Sigmoid colon (tissue), 7 donors: ENCODE measurements at places on chromosomes 2 and 18. TPM values are rescaled to one million over a fixed set of nuclear protein-coding genes. Genes with fewer than 3 reads are reported as not detected.
A peak's percentile ranks its signal among the peaks of the same experiment; 100 is the strongest.

GCG gene
- 9.0 TPM for polyA plus RNA-seq

GAREM2 gene
- polyA plus RNA-seq = 2.1 TPM

- H3K27me3 ChIP-seq = no peaks in the 10 kb centered on the region
- H3K4me3 ChIP-seq = no peak overlapping the region
- no peaks in the 10 kb centered on the region for H3K36me3 ChIP-seq
- no peak for DNase-seq
- no peak overlapping the region for H3K27ac ChIP-seq
Observed at GRCh38 chr2:200408428-200409316, 101.2 kb downstream of the KCTD18 start.

- H3K27ac ChIP-seq = no peak overlapping the region
- H3K27me3 ChIP-seq = peaks cover 33% of the 10 kb centered on the region
- H3K4me1 ChIP-seq = peaks cover 14% of the 10 kb centered on the region
- H3K36me3 ChIP-seq = peaks cover 10% of the 10 kb centered on the region
- H3K4me3 ChIP-seq = peak overlapping the region; percentile 10
Observed at GRCh38 chr2:72895759-72896281, 8.6 kb downstream of the SPR start.

GRCh38 chr2:113832795-113833290 is 57.0 kb upstream of the ACTR3 start:
- H3K4me1 ChIP-seq = no peaks in the 10 kb centered on the region
- no peak for DNase-seq
- no peak overlapping the region for H3K4me3 ChIP-seq
- H3K27me3 ChIP-seq = no peaks in the 10 kb centered on the region

EPC2 gene
- polyA plus RNA-seq = 9.2 TPM

RSAD2 gene
- polyA plus RNA-seq = 14.3 TPM

GRCh38 chr2:54482715-54483114 is 26.6 kb downstream of the SPTBN1 start:
- H3K27me3 ChIP-seq = no peaks in the 10 kb centered on the region

GRCh38 chr2:139196754-139197153 is 416.6 kb upstream of the NXPH2 start:
- no peaks in the 10 kb centered on the region for H3K27me3 ChIP-seq
- no peak for DNase-seq
- H3K36me3 ChIP-seq = no peaks in the 10 kb centered on the region
- no peaks in the 10 kb centered on the region for H3K4me1 ChIP-seq
- no peak overlapping the region for H3K4me3 ChIP-seq
- no peak overlapping the region for H3K27ac ChIP-seq

ITPRIPL1 gene
- not detected for polyA plus RNA-seq

DNA sequence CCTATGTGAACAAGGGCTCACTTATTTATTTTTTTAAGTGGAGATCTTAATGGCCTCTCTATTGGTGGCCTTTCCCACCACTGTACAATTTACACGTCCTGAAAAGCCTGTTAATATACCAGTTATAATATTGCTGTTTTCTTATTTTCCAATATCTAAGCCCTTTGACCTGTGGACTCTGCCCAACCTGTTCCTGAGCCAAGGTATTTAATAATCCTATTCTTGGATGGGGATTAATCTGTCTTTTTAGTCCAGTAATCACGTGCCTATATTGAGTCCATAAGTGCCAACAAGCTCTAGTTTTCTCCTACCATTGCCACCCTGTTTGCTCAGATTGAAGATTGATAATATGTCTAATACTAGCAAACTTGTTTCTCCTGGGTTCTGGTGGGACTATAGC is 42.7 kb downstream of the MBD5 start:
- H3K27me3 ChIP-seq = no peaks in the 10 kb centered on the region
- no peak overlapping the region for H3K4me3 ChIP-seq
- H3K36me3 ChIP-seq = no peaks in the 10 kb centered on the region
- H3K4me1 ChIP-seq = no peaks in the 10 kb centered on the region

DNA sequence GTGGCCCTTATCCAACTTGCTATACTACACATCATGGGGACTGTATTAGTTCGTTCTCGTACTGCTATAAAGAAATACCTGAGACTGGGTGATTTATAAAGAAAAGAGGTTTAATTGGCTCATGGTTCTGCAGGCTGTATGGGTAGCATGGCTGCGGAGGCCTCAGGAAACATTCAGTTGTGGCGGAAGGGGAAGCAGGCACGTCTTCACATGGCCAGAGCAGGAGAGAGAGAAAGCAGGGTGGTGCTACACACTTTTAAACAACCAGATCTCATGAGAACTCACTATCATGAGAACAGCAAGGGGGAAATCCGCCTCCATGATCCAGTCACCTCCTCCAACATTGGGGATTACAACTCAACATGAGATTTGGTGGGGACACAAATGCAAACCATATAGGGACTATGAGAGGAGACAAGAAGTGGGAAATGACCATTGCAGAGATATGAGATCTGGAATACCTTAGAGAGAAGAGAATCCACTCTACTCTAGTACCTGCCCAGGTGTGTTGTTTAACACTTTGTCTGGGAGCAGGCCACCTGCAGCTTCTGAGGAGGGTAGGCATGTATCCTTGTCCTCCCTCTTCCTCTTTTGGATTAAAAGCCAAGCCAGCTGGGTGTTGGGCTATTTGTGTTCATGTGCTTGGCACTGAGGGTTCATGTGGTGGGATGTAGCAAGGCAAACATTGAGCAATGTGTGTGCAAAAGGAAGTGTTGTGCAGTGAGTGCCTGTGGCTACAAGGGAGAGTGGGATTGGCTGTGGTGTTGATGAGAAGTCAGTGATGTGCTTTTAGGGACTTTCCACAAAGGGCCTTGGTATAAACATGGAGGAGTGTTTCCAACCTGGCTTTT is 22.8 kb downstream of the TTLL4 start:
- peaks cover 9% of the 10 kb centered on the region for H3K36me3 ChIP-seq
- peak; percentile 73 for DNase-seq
- H3K4me1 ChIP-seq = no peaks in the 10 kb centered on the region
- peak overlapping the region; percentile 24 for H3K27ac ChIP-seq
- no peak overlapping the region for H3K4me3 ChIP-seq
- H3K27me3 ChIP-seq = no peaks in the 10 kb centered on the region

TCF23 gene
- polyA plus RNA-seq = 0.03 TPM

- peak; percentile 72 for DNase-seq
- no peaks in the 10 kb centered on the region for H3K27me3 ChIP-seq
- H3K36me3 ChIP-seq = no peaks in the 10 kb centered on the region
- peak overlapping the region; percentile 71 for H3K27ac ChIP-seq
- H3K4me3 ChIP-seq = peak overlapping the region; percentile 79
Observed at GRCh38 chr2:237968048-237968862, 1.4 kb downstream of the UBE2F start.

DNA sequence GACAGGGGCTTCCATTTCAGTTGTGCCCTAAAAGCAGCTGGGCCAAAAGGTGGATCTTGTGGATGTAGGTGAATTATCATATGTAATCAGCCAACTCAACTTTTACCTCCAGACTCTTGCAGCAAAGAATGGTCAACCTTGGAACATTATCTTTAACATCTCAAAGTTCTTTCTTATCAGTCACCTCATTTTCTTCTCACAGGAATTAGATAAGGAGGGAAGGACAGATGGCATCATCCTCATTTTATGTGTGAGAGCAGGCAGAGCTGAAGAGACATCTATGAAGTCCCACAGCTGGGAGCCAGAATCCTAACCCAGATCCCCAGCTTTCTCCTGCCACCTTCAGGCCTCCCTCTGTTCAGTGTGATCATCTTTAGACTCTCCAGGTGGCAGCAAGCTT is 182.1 kb downstream of the MGAT5 start:
- no peaks in the 10 kb centered on the region for H3K4me1 ChIP-seq
- no peaks in the 10 kb centered on the region for H3K27me3 ChIP-seq

FOSL2 gene
- polyA plus RNA-seq = 66.2 TPM

DNA sequence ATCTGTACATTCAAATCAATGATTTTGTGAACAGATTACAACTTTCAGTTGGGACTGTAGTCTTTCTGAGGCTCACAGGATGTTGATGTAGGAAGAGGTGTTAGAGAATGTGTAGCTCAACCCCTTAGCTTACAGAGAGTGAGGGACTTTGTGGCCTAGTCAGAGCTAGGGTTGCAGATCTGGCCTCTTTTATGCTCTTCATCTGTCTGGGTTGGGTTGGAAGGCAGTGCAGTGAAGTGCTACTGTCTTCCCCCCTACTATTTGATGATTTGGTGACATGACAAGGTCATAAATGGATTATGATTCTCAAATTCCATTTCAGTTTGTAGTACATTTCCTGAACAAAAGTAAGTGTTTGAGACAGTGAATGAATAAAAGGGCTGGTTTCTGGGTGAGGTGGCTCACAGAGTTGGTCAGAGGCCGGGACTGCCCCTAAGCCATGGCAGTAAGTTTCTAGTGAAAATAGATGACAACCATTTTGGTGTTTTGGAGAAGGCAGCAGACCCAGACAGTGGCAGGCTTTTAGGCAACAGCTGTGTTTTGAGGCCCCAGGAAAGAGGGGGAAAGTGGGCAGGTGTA is 21.6 kb downstream of the MAP4K4 start:
- H3K4me1 ChIP-seq = peaks cover 27% of the 10 kb centered on the region
- H3K4me3 ChIP-seq = no peak overlapping the region
- no peaks in the 10 kb centered on the region for H3K27me3 ChIP-seq
- no peaks in the 10 kb centered on the region for H3K36me3 ChIP-seq
- no peak for DNase-seq
- H3K27ac ChIP-seq = no peak overlapping the region

- no peak overlapping the region for H3K4me3 ChIP-seq
- no peaks in the 10 kb centered on the region for H3K27me3 ChIP-seq
- peaks cover 14% of the 10 kb centered on the region for H3K4me1 ChIP-seq
- no peaks in the 10 kb centered on the region for H3K36me3 ChIP-seq
Observed at GRCh38 chr18:2872095-2872494, 25.3 kb downstream of the EMILIN2 start.

DNA sequence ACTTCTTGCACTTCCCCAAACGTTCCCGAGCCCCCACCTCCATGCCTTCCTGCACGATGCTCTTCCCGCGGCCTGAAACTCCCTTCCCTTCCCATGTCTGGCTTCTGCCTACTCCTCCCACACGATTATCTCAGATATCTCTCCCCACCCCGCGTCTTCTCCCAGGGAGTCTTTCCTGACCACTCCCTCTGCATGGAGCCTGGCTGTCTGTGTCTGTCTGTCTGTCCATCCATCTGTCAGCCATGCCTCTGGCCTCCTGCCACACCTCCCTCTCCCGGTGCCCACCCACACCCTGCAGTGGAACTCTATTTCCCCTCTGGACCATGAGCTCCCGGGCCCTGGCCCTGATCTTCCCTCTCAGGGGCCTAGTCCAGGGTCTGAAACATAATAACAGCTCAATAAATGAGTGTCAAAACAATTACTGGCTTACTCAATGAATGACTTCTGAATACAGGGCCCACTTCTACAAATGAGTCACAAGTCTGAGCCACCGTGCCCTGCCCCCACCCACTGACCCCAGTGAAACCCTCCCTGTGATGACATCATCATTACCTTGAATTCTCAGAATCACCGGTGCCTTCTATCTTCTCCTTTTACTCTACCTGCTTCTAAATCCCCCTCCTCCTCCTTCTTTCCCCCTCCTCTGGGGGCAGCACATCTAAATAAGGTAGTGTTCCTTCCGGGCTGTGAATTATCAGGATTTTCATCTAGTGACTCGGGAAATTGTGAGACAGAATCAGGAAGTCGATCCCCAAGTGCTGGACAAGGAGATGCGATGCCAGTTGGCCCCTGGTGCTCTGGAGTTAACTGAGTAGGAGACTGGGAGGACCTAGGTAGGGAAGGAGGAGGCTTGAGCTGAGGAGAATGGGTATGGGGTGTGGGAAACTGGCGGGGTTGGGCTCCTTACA is 46.1 kb upstream of the PLB1 start:
- H3K4me1 ChIP-seq = no peaks in the 10 kb centered on the region
- no peaks in the 10 kb centered on the region for H3K36me3 ChIP-seq
- DNase-seq = peak; percentile 46
- H3K27ac ChIP-seq = no peak overlapping the region
- H3K27me3 ChIP-seq = no peaks in the 10 kb centered on the region
- no peak overlapping the region for H3K4me3 ChIP-seq

GRCh38 chr2:29000481-29000880 is 19.4 kb downstream of the TOGARAM2 start:
- H3K4me3 ChIP-seq = no peak overlapping the region
- DNase-seq = peak; percentile 79
- no peaks in the 10 kb centered on the region for H3K4me1 ChIP-seq
- H3K36me3 ChIP-seq = no peaks in the 10 kb centered on the region
- no peaks in the 10 kb centered on the region for H3K27me3 ChIP-seq

TEX44 gene
- polyA plus RNA-seq = not detected

- peaks cover 23% of the 10 kb centered on the region for H3K4me1 ChIP-seq
- no peak overlapping the region for H3K27ac ChIP-seq
- no peak for DNase-seq
- H3K4me3 ChIP-seq = no peak overlapping the region
Observed at GRCh38 chr2:106184394-106184793, 9.7 kb downstream of the UXS1 start.

PAX3 gene
- polyA plus RNA-seq = not detected

DNA sequence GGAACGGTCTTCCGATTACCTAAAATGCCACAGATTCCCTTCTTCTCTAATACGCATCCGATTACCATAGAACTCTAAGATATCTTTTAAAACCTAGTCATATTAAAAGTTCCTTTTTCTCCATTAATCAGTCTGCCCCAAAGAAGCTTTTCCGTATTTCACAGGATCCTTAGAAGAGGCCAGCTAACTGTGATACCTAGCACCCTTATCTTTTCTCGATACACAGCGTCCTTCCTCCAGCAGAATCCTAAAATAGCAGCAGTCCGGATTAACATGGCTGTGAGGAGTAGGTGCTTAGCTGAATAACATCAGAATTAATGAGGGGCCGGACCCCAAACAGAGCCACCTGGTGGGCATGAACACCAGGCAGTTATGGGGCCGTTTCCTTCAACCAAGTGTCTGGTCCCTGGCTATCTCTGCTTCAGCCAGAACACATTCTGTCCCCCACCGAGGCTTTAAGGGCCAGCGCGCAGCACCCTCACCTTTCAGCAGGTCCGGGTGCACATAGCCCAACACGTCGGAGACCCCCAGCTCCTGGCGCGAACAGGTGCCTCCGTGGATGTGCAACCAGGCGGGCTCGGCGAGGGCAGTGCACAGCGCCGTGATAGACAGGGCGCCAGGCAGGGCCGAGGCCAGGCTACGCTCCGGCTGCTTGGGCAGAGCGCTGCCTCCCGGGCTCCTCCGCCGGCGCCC is 995 bp downstream of the TMEM127 start:
- peaks cover 18% of the 10 kb centered on the region for H3K36me3 ChIP-seq
- no peaks in the 10 kb centered on the region for H3K4me1 ChIP-seq
- H3K27ac ChIP-seq = peak overlapping the region; percentile 88
- H3K4me3 ChIP-seq = peak overlapping the region; percentile 92

DNA sequence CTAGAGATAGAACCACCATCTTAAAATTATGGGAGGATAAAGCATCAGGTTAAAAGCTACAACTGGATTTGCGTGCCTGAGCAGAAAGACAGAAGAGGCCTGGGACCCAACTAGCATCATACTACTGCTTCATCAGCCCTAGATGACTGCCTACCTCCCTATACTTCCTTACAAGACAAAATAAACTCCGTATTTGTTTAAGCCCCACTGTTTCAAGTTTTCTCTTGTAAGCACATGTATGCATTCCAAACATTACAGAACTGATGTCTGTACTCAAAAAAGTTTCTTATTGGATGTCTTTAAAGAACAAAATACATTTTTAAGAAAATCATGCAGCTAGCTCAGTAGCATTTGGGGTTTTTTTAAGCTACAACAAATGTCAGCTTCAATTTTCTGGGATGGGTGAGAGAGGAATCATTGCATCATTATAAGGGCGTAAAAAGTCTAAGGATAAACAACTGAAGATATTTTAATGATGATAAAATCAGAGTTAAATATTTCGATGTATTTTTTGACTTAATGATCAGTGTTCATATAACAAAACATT is 213.1 kb downstream of the EXOC6B start:
- DNase-seq = no peak
- no peak overlapping the region for H3K27ac ChIP-seq
- no peaks in the 10 kb centered on the region for H3K4me1 ChIP-seq
- H3K27me3 ChIP-seq = no peaks in the 10 kb centered on the region
- no peaks in the 10 kb centered on the region for H3K36me3 ChIP-seq

- H3K4me1 ChIP-seq = peaks cover 10% of the 10 kb centered on the region
- no peaks in the 10 kb centered on the region for H3K36me3 ChIP-seq
- no peak for DNase-seq
Observed at GRCh38 chr2:98917031-98917471, 19.0 kb downstream of the CRACDL start.
